ENCODE measurements at places on chromosomes 2 and 18.

- no peak for DNase-seq
Measured at GRCh38 chr2:216904554-216904953, 44.7 kb upstream of the TNP1 start.

- DNase-seq = no peak
Measured at GRCh38 chr2:219278655-219279150, 463 bp upstream of the DNAJB2 start.

DNA sequence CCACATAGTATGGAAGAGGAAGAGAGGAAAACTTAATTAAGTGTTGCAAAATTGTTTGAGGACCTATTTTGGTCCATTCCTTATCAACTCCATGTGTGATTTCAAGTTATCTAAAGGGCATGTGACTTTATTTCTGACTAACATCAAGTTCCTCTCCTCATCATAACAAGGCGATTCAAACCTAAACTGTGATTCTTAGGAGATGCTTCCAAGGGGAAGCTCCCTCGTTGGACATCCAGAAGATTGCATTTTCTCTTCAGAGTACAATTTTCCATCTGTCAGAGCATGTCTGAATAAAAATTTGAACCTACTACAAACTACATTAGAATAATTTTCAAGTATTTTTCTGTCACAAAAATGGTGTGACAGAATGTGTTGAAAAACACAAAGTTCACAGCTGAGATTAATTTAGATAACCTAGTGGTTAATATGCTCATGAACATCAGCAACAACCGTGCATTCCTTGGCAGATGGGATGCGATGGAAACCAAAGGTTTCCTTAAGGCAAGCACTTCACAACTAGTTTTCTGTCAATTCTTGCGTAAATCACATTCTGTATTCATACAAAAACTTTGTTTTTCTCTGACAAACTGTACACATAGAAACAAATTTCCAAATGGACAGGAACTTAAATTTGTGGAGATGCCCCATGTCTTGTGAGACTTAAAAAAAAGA lies 4.2 kb downstream of the SFT2D3 start:
- DNase-seq = no peak

- no peak for DNase-seq
Measured at GRCh38 chr2:207996848-207997247, 28.5 kb downstream of the PLEKHM3 start.

GRCh38 chr2:18077231-18077630 lies 198.8 kb downstream of the KCNS3 start:
- DNase-seq = no peak

- no peak for DNase-seq
Measured at GRCh38 chr2:175461839-175462238, 280.3 kb upstream of the ATP5MC3 start.

All from nephron progenitor cell (in vitro differentiated cells).